Fibroblast of pulmonary artery (primary cell): ENCODE measurements at places on chromosomes 7 and 10.

GRCh38 chr7:78794101-78794500 lies 659.4 kb downstream of the MAGI2 start:
- DNase-seq, result peak; percentile 1

- no peak for DNase-seq
Observed at GRCh38 chr10:98925651-98926050, 310.0 kb downstream of the HPSE2 start.

- DNase-seq, result no peak
Observed at GRCh38 chr10:23081221-23081750, 14.1 kb upstream of the MSRB2 start.

GRCh38 chr10:24417053-24417452 lies 208.1 kb downstream of the KIAA1217 start:
- peak; percentile 20 for DNase-seq

- peak; percentile 7 for DNase-seq
Observed at GRCh38 chr10:78688901-78689583, 379.7 kb upstream of the ZMIZ1 start.

GRCh38 chr10:108465871-108466641 lies 1301.5 kb upstream of the SORCS1 start:
- DNase-seq, result peak; percentile 2

DNA sequence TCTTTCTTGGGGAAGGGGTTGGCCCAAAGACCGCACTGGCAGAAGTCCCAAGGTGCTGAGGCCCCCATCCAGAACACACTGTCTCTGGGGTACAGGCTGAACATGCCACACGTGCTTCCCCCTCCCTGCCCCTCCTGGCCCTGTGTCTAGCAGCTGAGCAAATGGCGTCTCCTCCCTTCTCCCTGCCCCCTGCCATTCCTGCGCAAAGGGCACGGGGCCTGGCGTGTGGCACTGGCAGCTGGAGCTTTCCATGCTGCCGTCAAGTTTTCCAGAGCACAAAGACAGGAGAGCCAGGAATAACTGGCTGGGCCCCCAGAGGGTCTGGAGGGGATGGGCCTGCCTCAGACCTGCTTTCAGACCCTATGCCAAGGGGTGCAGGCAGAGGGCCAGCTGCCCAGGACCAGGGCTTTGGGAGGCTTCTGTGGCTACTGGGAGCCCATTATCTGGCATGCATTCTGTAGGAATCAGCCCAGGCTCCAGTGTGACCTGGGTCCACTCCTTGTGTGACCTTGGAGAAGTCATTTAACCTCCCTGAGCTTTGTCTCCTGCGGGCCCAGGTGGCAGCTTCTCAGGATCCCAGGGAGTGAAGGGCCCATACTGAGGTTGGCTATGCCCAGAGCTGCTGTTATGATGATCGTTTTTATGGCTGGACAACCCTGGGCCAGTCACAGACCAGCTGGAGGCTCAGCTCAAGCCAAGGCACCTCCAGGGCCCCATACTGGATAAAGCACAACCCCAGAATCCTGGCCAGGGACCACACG lies 710 bp upstream of the LDB3 start:
- DNase-seq, result no peak

- DNase-seq, result no peak
Observed at GRCh38 chr7:155745737-155746136, 66.5 kb downstream of the SHH start.

DNA sequence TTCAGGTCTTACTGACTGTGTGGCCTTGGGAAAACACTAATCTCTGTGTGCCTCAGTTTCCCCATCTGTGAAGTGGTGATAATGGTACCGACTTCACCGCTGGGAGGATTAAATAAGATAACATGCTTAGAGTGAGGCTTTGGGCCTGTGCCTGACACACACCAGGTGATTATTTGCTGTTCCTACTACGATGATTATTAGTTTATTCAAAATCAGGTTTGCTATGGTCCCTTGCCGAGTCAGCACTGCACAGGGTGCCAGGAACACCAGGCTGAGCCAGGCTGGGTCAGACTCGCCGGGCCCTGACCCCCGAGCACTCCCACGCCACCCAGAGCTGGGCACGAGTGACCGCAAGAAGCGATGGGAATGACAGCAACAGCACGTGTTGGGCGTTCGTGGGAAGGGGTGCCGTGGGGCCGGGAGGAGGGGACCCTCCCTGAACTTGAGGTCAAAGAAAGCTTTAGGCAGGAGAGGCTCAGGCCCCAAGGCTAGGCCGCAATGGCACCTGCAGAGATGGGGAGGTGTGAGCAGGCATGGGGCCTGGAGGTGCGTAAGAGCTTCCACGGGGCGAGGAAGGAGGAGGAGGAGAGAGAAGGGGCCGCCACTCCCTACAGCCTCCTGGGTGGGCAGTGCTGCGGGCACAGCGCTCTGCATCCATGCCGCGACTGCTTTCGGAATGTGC lies 325.4 kb downstream of the DNAJB6 start:
- no peak for DNase-seq

DNA sequence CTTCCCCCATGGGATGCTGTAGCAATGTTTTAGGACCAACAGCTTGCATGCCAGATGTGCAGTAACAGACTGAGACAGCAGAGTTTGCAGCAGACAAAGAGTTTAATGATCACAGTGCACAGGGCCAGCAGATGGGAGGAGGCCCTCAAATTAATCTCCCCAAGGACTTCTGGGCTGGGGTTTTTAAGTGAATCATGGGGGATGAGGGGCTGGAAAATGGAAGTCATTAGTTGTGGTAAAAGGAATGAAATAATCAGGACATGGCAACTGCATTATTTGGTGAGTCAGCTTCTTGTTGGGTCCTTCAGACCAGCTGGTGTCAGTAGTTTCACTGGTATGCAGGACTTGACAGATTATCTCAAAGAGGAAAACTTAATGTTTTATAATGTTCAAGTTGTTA lies 12.6 kb upstream of the NRBF2 start:
- peak; percentile 80 for DNase-seq

GRCh38 chr10:11414314-11415038 lies 197.0 kb downstream of the USP6NL start:
- no peak for DNase-seq

- no peak for DNase-seq
Observed at GRCh38 chr7:7686811-7687508, 31.4 kb downstream of the RPA3 start.

DNA sequence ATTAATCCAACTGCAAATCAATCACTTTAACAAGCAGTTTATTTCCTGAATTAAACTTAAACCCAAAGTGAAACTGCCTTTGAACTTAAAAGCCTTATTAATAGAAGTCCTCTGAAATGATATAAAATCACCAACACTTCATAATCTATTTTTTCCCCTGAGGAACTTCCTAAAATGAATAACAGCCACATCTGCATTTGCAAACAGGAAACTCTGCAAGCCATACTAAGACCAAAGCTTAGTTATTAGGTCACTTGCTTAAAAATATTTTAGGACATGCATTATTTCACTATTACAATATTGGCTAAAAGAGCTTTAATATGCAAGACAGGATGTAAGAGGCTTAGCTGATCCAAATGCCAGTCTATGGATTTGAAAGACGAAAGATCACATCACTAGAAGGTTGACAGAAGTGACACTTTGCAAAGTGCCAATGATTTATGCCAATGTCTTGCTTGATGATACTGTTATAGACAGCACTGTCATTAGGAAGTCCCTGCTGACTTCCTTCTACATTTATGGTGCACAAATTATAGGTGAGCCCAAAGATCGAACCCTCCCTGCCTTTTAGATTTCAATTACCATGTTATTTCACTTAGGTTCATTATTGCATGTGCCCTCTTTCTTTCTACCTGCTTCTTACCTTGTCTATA lies 99.9 kb upstream of the SKAP2 start:
- DNase-seq, result no peak

DNA sequence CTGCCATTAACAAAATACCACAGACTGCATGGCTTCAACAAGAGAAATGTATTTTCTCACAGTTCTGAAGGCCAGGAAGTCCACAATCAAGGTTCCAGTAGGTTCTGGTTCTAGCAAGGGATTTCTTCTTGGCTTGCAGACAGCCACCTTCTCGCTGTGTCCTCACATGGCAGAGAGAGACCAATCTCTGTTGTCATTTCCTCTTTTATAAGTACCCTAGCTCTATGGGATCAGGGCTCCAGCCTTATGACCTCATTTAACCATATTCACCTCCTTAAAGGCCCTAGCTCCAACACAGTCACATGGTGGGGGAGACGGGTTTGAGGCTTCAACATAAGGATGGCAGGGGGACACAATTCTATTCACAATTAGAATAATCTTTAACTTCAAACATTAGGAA lies 23.6 kb downstream of the ABI1 start:
- DNase-seq, result no peak

- no peak for DNase-seq
Observed at GRCh38 chr10:84838851-84839250, 510.5 kb downstream of the CCSER2 start.

DNA sequence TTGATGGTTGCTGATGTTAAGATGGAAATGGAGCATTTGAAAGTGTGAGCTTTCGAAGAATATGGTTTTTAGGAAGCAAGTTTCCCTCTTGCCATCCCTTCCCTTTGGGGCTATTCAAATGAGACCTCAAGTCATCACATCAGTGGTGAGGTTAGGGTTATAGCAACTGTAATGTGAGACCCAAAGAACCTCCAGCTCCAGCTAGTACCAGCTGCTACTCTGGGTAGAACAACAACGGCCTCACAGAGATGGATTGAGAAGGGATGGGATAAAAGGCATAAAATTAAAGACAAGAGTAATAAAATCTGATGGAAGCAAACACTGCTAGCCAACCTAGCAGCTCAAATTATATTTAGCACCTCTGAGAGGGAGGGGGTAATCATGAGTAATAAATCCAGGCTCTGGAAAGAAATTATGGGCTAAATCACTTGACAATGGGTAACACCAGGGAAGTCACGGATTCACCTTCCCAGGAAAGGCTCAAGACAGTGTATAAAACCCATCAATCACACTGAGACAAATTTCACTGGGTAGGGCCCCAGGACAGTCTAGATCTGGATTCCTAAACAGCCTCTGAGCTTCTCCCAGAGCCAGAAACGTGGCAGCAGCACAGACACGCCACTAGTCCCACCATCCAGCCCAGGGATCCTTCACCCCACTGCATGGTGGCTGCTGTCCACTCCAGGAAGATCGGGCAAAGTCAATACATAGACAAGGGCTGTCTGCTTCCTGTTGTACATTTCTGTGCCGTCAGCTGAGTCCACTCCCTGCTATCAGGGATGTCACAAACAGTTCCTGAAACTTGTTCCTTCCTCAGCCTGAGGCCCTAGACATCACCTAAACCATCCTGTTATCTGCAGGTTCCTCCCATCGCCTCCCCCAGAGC lies 151.1 kb downstream of the GFRA1 start:
- DNase-seq, result no peak

DNA sequence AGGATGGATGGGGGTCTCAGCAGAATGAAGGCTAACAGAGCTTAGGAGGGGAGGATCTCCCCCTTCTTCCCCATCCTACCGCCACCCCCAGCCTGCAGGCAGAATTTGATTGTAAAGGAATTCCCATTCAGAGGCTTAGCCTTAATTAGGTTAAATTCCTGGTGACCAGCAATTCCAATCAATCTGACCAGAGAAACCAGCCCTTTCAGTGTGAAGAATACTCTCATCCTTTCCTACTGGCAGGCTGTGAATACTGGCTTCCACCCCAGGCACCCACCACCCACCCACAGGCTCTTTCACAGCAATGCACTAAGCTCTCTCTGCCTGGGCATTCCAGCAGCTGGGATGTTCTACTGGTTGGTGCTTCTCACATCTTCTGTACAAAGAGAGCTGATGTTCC lies 137.9 kb upstream of the LYZL1 start:
- DNase-seq, result no peak

GRCh38 chr7:111192614-111193413 lies 101.9 kb downstream of the LRRN3 start:
- DNase-seq, result no peak

GRCh38 chr7:125241548-125241947 lies 311.9 kb upstream of the POT1 start:
- DNase-seq, result no peak

DNA sequence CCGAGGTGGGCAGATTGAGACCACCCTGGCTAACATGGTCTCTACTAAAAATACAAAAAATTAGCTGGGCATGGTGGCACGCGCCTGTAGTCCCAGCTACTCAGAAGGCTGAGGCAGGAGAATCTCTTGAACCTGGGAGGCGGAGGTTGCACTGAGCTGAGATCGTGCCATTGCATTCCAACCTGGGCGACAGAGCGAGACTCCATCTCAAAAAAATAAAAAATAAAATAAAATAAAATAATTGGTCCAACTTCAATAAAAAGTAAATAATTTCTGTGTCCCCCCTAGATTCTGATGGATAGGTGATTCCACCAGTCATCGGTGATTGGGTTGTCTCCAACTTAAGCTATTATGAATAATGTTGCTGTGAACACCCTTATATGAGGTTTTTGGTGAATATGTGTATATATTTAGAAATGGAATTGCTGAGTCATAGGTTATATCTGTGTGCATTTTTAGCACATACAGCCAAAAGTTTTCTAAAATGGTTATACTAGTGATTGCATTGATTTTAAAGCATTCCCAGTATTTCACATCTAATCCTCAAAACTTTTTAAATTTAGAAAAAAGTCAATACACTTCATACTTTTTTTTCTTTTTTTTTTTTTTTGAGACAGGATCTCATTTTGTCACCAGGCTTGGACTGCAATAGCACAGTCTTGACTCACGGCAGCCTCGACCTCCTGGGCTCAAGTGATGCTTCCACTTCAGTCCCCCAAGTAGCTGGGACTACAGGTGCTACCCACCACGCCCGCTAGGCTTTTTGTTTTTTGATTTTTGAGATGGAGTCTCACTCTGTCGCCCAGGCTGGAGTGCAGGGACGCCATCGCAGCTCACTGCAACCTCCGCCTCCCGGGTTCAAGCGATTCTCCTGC lies 13.7 kb upstream of the SRPK2 start:
- DNase-seq, result peak; percentile 25

GRCh38 chr10:60349426-60349825 lies 40.2 kb downstream of the ANK3 start:
- DNase-seq, result no peak

- DNase-seq, result no peak
Observed at GRCh38 chr7:69698109-69698825, 100.0 kb downstream of the AUTS2 start.

DNA sequence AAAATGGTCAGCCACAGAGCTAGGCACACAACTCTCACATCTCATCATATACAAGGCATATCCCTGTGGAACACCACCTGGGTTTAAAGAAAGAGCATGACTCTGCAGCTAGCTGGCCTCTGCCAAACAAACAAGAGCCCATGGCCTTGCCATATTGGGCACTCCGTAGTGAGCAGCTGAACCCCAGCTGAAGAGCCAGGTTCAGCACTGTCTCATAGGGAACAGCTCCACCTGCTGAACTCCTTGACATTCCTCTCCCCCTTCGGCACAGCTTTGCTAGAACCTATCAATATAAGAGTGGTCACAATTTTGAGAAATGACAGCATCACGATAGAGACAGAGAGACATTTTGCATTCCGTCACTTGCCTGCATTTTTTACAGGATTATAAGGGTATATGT lies 20.0 kb downstream of the SORCS1 start:
- DNase-seq, result no peak

DNA sequence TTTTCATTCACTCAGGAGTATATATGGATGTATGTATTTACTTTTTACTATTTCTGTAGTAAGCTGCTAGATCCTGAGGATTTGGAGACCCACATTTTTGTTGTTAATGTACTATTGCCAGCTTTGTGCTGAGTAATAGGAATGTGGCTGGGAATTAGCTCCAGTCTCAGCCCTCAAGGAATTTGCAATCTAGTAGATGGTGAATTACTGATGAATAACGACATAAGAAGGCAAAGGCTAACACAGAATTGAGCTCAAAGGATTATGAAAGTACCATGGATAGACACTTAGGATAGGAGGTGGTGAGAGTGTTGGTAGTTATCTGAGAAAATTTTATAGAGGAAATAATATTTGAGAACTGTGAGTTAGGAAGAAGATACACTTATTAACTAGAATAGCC lies 19.9 kb downstream of the CASD1 start:
- peak; percentile 43 for DNase-seq
